ENCODE measurements at places on chromosomes 12 and 14.

DNA sequence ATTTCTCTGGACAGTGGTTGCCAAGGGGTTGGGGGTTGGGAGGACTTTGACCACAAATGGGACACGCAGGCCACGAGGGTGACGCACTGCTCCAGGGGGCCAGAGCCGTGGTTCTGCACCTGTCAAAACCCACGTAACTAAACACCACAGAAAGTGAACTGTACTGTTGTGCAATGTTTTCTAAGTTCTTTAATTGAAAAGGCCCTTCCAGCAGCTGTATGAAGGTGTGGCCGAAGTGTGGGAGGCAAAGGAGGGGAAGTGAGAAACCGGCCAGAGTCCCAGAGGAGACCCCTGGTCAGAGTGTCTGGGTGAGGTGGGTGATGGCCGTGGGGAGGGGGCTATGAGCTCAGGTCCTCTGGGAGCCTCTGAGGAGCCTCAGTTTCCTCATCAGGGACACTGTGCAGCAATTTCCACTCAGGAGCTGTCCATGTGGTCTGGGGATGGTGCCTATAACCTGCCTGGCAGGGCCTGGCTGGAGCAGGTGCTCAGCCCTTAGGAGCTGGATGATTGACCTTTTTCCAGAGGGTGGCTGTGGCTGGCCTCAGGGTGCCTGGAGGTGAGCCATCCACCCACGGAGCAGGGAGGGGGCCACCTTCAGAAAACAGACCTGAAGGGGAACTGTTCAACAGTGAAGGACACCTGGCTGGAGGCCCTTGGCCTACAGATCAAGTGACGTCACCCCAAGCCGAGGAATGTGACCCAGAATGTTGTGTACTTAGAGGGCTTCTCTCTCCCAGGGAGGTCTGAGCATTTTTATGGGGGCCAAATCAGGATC is 9.8 kb upstream of the BDKRB2 start:
- DNase-seq: no peak

GRCh38 chr14:89212386-89213235 is 204.4 kb downstream of the FOXN3 start:
- DNase-seq: no peak

DNA sequence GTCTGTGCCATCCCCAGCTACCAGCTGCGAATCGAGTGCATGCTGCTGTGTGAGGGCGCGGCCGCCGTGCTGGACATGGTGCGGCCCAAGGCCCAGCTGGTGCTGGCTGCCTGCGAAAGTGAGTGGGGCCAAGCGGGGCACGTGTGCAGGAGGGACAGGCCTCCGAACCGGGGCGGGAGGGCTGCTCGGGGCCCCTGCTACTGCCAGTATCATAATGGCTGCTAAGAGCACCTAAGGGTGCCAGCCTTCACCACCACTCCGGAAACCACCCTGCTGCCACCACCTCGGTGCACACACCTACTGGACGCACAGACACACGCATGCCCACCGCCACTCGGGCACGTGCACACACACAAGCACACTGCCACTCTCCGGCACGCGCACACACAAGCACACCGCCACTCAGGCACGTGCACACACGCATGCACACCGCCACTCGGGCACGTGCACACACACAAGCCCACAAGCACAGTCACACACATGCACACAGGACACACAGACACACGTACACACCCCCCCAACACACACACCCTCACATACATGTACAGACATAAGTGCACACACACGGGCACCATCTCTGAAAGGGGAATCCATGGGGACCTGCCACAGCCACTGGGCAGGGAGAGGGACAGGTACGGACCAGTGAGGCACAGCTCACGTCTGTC is 13.8 kb upstream of the ADSS1 start:
- no peak for DNase-seq

GRCh38 chr12:95959107-95959506 is 16.0 kb downstream of the AMDHD1 start:
- peak; percentile 37 for DNase-seq

GRCh38 chr12:16658699-16659098 is 52.7 kb upstream of the LMO3 start:
- no peak for DNase-seq

DNA sequence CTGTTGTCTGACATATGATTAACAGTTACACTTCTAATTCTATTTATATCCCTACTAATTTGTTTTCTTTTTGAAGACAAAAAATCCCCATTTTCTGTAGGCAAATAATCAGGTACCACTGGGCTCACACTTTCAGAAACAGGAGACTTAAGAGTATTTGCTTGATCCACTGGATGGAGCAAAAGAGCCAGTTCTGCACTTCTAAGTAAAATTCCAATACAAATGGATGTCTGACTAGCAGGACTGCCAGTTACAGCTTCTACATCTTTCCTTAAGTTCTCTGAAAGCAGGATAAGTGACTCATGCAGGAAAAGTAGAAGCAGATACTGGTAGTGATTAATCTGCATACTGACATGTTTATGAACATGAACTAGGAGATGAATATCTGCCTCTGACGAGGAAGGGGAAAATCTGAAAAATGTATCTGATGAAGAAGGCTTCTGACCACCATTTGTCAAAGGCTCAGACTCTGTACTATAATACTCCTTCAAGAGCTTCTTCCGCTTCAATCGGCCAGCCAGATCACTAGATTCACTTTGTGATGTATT is 73.8 kb upstream of the ANKS1B start:
- DNase-seq: no peak

DNA sequence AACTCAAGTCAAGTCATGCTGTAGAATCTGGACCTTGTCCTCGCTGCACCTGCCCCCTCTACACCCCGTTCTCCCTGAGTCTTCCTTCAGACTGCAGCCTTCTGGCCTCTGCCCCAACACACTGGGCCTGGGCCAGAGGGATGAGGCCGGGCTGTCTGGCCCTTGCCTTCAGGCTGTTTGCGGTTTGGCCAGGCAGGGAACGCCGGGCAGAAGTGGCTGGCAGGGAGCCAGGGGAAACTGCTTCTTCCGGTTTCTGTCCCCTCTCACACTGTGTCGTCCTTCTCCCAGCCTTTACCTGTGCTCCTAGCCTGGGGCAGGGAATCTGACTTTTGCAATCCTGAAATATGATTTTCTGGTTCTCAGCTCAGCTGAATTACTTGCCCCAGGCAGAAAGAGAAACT is 13.5 kb downstream of the DGLUCY start:
- peak; percentile 32 for DNase-seq

DNA sequence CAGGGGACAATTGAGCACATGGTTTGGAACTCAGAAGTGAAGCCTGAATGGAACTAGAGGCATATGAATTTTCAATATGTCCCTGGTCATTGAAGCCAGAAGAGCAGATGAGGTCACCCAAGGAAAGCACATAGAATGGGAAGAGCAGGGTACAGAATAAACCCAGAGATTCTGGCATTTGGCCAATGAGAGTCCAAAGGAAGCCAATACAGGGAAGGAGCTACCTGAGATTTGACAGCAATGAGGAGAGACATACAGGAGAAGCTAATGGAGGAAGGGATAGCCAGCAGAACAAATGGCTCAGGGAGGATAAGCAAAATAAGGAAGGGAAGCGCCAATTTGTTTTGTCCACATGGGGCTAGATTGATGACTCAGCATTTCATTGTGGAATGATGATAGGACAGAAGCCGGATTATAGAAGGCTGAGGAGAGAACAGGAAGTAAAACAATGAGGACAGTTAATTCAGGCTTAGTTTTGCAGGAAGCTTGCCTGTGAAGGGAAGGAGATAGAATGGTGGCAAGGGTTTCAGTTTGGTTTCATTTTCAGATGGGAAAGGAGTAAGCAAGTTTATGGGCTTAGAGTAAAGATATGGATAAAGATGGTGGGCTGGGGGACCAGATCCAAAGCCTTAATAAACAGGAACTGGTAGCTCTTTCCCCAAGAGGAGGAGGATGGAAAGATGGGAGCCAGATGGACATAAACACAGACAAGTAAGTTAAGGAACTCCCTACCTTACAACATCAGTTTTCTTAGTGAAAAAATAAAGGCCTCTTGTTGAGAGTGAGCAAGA is 3.2 kb upstream of the SPTSSA start:
- DNase-seq: no peak

DNA sequence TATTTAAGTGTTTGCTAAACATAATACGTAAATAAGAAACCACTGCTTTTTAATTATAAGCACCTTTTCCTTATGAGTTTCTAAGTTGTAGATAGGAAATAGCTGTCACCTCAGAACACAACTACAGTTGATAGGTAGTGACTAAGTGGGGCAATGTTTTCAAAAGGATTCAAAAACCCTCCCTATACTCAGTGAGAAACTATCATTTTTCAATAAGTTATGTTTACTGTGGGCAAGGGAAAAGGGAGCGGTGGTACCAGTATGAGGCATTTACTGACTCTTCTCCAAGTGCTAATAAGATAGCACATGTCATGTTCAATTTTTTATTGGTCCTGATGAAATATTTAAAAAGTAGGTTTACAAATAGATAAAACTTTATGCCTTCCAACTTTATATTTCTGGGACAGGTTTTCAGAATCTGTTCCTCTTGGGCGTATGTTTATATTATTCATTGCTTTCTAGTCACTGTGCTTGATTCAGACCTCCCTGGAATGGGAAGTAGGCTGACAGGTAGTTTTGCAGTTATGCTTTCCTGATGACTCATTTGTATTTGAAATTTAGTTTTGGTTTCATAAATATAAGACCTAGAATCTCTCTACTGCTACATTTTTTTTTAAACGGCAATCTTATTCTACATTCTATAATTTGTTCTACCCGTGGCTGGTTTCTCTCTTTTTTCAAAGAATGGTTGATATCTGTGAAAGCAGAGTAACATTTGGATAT is 153.1 kb downstream of the TMEM117 start:
- DNase-seq: no peak

Measured in NCI-H526 (cell line).